NCI-H2227 treated with DMSO at 0.1 percent for 48 hours (cell line): ENCODE measurements at places on chromosomes 12 and 14.

GRCh38 chr12:11711651-11712327 is 62.3 kb downstream of the ETV6 start:
- no peak for DNase-seq

- no peak for DNase-seq
These were observed 39.3 kb upstream of the DLK1 start for GRCh38 chr14:100687386-100687785.

GRCh38 chr12:108671110-108671509 is 37.4 kb upstream of the SELPLG start:
- DNase-seq, result no peak

DNA sequence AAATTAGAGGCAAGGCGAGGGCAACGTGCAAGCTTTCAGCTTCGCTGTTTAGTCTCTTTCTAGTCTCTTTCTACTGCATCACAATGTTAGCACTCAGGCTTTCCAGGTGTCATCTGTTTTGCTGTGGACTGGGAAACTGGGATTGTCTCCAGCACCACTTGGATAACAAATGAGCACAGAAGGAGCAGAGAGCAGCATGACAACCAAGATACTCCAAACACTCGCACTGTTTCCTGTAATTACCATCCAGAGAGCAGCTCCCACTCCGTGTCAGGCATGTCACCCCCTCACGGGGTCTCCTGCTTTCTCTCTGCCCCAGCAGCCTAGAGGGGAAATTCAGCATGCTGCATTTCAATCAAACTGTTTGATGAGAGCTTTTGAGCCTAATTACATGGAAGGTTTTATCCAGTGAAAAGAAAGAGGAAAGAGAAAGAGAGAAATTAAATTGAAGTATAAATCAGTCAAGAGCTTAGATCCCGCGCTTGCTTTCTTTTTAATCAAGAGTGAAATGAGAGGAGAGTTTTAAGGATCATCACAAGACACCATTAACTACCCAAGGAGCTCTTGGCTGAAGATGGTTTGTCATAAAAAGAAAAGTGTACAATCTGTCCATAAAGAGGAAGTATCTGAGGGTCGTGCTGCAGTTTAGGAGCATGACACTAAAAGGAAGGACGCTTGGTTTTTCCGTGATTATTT is 917.7 kb downstream of the DIO2 start:
- peak; percentile 63 for DNase-seq

GRCh38 chr12:62006076-62006732 is 254.0 kb upstream of the USP15 start:
- no peak for DNase-seq

DNA sequence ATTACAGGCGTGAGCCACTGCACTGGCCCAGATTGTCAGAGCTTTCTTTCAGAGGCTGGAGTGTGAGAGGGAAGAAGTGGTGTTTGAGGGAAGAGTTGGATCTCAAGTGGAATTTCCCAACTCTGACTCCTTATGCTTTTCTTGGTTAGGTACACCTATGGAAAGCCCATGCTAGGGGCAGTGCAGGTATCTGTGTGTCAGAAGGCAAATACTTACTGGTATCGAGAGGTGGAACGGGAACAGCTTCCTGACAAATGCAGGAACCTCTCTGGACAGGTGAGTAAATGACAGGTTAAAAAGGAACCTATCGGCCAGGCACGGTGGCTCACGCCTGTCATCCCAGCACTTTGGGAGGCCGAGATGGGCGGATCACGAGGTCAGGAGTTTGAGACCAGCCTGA is 14.9 kb downstream of the A2ML1 start:
- DNase-seq, result no peak

DNA sequence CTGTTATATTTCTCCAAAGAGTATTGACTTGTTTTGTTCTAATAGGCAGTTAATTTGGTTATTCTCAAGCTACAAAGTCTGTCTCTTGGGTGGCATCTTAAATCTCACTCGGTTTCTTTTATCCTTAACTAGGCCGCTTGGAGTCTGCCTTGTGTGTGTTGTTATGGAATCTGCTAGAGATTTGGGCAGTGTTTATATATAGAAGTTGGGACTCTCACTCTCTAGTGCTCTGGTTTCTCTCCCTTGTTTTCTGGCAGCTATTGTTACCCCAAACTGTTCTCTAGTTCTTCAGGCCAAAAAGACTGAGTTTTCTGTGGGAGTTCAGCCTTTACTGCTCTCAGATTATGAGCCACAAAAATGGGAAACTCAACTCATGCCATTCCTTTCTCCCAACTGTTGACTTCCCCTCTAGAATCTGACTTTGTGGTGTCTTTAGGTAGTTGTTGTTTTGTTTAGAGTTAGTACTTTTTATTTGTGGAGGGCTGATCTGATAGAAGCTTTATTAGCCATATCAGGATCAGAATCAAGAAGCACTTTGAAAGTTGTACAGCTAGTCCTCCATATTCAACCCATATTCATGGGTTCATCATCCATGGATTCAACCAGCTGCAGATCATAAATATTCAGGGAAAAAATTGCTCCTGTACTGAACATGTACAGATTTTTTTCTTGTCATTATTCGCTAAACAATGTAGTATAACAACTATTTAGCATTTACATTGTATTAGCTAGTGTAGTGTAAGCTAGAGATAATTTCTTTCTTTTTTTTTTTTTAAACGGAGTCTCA is 11.2 kb downstream of the PSMA6 start:
- no peak for DNase-seq

GRCh38 chr14:22010545-22011252 is 337.1 kb upstream of the OR4E1 start:
- DNase-seq, result no peak

- DNase-seq, result no peak
These were observed 31.5 kb downstream of the SCN8A start for GRCh38 chr12:51622564-51622963.

GRCh38 chr14:92353447-92353846 is 30.5 kb downstream of the SLC24A4 start:
- DNase-seq, result no peak

DNA sequence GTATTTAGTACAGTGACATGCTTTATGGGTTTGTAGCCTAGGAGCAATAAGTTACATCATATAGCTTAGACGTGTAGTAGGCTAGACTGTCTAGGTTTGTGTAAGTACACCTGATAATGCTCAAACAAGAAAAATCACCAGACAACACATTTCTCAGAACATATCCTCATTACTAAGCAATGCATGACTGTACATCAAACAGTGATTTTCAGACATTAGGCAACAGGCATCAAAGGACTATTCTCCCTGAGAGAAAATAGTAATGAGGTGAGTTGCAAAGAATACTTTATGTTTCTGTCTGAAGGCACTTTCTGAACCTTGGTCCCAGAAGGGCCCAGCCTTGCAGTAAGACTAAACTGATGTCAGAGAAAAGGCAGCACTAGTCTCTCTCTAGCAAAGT is 48.4 kb upstream of the SYT10 start:
- no peak for DNase-seq

DNA sequence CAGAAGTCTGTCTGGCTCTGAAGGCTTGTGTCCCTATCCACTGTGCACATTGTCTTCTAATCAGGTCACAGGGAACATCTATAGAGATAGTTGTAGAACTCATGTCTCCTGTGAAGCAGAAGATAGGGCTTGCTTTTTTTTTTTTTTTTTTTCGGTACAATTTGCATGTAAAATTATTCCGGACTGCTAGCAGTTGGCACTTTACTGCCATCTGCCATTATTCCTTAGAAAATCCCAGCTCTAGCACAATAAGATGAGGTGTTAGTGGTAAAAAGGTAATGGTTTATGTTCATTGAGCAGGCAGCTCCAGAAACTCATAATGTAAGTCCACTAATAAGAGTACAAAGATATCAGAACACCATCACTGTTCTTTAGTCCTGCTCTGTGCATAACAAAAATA is 8.7 kb downstream of the MYRFL start:
- no peak for DNase-seq

- no peak for DNase-seq
These were observed 12.1 kb downstream of the VASH1 start for GRCh38 chr14:76773188-76773885.

DNA sequence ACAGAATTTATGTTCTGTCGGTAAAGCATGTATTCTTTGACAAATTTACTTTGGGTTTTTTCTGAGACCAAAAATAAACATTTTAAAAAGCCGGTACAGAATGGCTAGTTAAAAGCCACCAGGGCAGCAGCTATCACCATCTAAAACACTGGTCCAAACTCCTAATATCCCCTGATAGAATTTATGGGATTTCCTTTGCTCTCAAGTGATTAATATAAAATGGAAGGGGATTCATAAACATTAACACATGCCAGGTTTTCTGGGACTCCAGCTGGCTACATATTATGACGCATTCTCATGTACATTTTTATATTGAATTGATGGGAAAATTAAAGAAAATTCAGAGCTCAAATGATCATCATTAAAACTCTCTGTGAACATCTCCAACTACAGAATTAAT is 640.8 kb downstream of the C12orf50 start:
- DNase-seq, result no peak

GRCh38 chr12:84336231-84336630 is 576.4 kb downstream of the SLC6A15 start:
- no peak for DNase-seq

DNA sequence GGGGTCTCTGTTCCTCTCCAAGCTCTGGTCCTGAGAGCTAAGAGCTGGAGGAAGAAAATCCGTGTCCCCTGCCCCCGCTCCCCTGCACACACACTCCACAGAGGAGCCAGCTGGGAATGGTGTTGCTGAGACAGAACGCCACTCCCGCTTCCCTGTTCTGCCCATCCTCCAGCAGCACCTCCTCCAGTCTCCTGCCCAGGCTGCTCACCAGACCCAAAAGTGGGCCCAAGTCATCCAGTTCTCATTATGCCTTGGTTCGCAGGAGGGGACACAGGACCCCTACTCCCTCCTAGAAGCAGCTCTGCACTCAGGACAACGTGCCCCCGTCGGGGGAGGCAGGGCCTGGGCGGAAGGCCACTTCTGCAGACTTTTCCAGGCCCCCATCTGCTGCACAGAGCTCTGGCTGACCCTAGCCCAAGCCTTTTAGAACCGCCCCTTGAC is 830 bp upstream of the TRMT61A start:
- peak; percentile 11 for DNase-seq

GRCh38 chr12:94329366-94329765 is 130.3 kb downstream of the CEP83 start:
- no peak for DNase-seq

GRCh38 chr14:70020352-70021170 is 141.3 kb downstream of the SMOC1 start:
- no peak for DNase-seq

GRCh38 chr12:124273630-124274029 is 21.3 kb upstream of the RFLNA start:
- DNase-seq, result no peak

- DNase-seq, result no peak
These were observed 19.0 kb upstream of the CLEC2A start for GRCh38 chr12:9951026-9951675.

DNA sequence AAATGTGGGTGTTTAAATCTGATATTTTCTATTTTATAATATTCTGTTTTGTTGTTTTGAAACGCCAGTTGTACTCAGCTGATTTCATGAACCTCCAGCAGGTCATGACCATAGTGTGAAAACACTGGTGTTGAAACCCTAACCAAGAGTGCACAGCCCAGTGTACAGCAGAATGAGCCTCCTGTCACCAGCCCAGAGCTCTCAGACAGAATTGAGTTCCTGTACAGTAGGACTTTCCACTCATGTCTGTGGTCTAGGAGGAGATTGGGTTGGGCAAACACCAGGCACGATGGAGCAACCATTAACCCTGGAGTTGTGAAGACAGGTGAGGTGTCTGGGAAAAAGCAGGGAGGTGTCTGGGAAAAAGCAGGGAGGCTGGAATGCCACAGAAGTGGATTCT is 908.8 kb downstream of the VRK1 start:
- no peak for DNase-seq

GRCh38 chr14:33568935-33569579 is 381.8 kb downstream of the EGLN3 start:
- no peak for DNase-seq
